Gastroesophageal sphincter (tissue), 4 donors: ENCODE measurements at places on chromosomes 13 and 19.

DNA sequence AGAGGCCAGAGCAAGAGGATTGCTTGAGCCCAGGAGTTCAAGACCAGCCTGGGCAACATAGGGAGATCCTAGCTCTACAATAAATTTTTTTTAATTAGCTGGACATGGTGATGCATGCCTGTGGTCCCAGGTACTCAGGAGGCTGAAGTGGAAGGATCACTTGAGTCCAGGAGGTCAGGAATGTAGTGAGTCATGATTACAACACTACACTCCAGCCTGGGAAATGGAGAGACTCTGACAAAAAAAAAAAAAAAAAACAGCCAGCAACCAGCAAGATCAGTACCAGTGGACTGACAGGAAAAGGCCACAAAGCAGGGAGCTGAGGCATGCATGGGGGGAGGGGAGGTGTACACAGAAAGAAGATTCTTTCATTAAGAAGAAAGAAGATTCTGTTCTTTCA, 52.7 kb upstream of the RFXAP start:
- no peak for ATAC-seq

DNA sequence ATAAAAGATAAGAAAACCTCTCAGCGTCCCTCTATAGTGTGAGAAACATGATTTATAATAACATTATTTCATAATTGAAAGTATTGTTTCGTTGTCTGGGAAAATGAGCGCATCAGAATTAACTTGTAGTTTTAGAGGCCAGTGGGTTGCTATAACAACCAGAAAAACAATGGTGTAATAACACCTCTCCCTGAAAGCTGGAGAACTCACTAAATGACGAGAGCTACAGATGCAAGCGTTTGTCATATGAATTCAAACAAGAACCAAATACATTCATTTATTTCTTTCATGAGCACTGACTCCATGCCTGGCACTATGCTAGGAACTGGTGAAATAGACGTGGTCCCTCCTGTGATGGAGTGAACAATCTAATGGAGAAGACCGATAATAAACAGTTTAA, 16.3 kb downstream of the KBTBD7 start:
- no peak for ATAC-seq

DNA sequence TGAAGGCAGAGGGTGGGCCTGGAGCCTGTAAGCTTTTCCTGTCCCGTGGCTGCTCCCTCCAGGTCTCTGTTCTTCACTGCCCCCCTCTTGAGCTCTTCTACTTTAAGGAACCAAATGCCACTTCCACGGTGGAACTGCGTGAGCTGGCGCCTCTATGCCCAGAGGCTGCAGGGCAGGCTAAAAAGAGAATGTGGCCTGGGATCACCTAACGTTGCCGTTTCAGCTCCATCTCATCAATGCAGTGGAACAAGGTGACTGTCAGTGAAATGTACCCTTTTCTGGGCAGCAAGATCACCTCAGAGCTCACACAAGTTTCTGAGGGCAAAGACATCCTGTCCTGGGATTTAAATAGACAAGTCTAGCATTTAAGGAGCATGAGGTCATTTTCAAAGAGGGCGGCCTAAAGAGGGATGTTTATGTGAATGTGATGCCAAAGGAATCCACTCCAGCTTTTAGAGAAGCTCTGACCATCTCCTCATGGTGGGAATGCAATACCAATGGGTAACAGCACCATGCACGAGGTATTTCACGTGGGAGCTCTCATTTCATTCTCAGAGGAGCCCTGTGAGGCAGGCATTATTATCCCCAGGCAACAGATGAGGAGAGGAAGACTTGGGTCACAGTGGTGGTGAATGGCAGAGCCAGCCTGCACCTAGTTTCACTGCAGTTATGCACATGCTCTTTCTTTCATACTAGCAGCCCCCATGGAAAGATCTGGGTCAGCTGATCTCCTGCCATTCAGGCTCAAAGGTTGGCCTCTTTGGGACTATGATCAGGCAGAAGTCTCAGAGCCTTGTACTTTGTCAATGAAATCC, 39.3 kb downstream of the RGCC start:
- no peak for ATAC-seq

- ATAC-seq = no peak
These were observed 643.3 kb downstream of the SLITRK5 start for GRCh38 chr13:88314496-88314895.

GRCh38 chr13:40163066-40164000, 503.1 kb downstream of the FOXO1 start:
- ATAC-seq = no peak

- no peak for ATAC-seq
These were observed 41.6 kb upstream of the ZNF14 start for GRCh38 chr19:19774354-19775033.
